Activated CD4-positive, alpha-beta T cell treated with anti-CD3 and anti-CD28 coated beads for 36 hours (primary cell): ENCODE measurements at places on chromosomes 5 and 9.

DNA sequence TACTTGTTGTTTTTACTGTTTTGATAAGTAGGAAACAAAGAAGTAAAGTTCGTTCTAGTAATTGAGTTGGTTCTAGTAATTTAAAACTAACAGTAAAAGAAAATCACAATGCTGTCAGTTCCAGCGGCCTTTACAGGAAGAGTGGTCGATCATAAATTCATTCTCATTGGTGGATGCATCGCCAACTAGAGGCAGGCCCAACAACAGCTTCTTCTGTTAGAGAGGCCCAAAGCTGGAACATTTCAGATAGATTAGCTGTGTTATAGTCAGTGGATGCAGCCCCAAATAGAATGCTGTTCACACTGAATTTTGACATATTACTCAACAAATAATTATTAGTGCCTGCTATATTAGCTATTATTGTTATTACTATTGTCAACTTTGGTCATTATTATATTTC lies 80.8 kb downstream of the ARRDC3 start:
- no peak for DNase-seq

GRCh38 chr5:32753765-32754164 lies 42.6 kb downstream of the NPR3 start:
- no peak for DNase-seq

DNA sequence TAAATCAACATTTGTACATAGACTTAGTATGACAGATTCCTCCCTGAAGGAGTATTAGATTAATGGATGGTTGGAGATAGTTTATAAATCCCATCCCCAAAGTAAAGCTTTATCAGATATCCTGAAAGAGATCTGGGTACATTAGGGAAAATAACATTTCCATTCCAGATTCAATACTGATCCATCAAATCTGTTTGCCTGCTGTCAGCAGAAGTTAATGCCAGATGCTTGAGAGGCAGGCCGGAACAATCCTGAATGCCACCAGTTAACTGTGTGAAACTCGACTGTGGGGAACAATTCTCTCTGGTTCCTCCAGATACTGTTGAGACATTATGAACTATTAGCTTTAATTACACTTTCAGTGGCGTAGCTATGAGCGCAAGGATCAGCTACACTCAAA lies 1166.8 kb downstream of the MAT2B start:
- DNase-seq, result no peak

DNA sequence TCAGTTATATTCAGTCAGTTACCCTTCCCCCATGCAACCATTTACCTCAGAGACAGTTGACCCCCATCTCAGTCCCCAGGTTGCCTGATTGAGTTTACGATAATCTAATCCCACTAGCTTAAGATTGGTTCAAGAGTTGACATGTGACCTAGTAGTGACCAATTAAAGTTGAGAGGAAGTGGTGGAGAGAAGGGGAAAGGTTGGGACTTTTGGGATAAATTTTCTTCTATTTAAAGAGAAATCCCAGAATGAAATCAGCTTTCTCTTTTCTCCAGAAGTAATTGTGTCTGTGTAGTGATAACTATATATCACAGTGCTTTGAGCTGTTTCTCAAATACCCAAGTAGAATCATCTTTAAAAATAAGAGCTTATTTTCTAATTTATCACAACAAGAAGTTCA lies 396.7 kb upstream of the CLINT1 start:
- no peak for DNase-seq

DNA sequence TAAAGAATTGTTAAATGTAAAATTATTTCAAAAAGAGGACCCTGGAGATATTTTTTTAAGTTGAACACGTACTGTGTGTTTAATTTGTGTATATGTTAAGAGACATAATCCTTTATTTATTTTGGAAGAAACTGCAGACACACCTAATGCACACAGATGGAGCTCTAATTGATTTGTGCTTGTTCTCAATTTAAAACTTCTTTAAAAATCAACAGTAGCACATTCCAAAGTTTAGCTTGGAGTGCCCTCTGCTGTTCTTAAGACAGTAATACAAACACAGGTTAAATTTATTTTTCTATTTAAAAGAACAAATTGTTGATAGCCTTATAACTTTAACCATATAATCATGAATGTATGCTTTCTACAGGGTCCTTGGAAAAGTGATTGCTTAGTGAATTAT lies 277.6 kb upstream of the ADAMTS16 start:
- no peak for DNase-seq

DNA sequence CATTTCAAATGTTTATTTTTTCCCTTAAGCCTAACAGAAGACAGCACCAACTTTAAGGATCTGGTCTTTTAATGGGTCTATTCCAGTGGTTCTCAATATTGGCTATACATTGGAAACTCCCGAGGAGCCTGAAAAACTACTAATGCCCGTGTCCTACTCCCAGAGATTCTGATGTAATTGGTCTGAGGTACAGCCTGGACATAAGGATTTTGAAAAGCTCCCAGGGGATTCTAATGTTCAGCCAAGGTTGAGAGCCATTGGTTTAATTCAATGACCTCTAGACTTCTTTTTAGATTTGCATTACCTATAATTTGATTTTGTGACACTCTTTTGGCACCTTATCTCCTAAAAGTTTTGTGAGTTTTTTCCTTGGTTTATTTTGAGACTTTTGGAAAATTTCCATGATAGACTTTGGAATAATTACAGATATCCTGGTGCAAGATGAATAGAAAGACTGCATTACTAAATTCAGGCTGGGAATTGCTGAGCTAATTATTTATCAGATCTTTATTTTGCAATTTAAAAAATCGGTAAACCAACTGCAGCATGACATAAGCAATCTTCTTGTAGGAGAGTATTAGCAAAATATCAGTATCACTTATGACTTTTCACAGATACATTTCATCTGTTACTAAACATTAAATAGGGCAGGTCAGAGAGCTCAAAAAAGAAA lies 91.5 kb upstream of the ELL2 start:
- no peak for DNase-seq

- no peak for DNase-seq
These were observed 112.3 kb downstream of the PCSK1 start for GRCh38 chr5:96320797-96321196.

GRCh38 chr5:180717989-180718388 lies 21.9 kb downstream of the OR2Y1 start:
- no peak for DNase-seq

- DNase-seq, result no peak
These were observed 194.3 kb downstream of the TTLL11 start for GRCh38 chr9:121898856-121899255.

GRCh38 chr5:58407042-58407719 lies 52.7 kb downstream of the PLK2 start:
- DNase-seq, result no peak

GRCh38 chr9:88437210-88438146 lies 49.2 kb downstream of the SPIN1 start:
- no peak for DNase-seq

DNA sequence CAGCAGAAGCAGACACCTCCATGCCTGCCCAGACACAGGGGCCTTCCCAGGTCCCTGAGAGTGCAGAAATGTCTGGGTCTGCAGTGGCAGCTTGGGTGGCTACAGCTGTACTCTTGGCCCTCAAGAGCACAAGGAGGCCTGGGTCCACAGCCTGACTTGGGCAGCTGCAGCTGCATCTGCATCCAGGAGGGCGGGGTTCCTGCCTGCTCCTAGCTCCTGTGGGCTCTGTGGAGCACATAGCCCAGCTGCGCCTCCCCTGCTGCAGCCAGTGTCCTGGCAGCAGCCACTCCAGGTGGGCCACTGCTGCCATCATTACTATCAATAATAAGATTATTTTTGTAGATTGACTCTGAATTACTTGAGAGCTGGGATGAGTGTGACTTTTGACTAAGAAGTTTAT lies 162.0 kb upstream of the PTCH1 start:
- no peak for DNase-seq

GRCh38 chr9:37617161-37617560 lies 24.8 kb upstream of the TOMM5 start:
- no peak for DNase-seq

DNA sequence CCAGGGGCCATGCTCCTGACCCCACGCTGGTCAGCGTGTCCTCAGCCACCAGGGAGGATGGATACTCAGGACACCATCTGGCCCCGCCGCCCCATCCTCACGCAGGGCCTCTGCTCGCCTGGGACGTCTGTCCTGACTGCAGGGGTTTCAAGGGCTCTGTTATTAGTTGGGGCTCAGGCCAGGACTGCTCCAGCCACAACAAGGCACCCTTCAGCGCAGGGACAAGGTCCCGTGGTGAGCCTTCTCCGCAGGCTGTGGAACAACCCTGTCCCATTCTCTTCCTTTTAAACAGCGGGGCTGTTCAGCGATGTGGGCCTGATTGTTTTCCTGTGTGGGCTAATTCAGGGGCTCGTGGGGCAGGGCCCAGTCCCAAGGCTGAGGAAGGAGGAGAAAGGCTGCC lies 61.6 kb downstream of the SEMA4D start:
- no peak for DNase-seq

- DNase-seq, result no peak
These were observed 102.3 kb downstream of the GDA start for GRCh38 chr9:72251589-72251988.

DNA sequence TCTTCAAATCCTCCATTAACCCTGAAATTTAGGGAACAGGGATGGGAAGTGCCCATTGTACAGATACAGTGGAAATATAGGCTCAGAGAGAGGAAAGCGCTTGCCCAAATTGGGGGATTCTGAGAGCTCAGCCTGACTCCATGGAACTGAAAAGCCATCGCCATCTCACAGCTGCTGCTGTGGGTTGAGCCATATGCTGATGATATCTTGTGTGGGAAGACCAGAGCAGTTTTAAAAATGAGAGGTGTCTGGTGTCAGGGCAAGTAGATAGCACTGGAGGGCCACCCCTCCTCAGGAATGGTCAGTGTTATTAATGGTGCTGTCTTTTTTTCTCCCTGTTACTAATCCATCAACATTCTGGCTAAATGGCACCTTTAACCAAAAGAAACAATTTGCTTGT lies 50.9 kb upstream of the C5orf58 start:
- DNase-seq, result no peak

GRCh38 chr5:43663916-43664315 lies 60.9 kb downstream of the NNT start:
- no peak for DNase-seq

- no peak for DNase-seq
These were observed 1.9 kb downstream of the HDAC3 start for GRCh38 chr5:141634720-141635119.

DNA sequence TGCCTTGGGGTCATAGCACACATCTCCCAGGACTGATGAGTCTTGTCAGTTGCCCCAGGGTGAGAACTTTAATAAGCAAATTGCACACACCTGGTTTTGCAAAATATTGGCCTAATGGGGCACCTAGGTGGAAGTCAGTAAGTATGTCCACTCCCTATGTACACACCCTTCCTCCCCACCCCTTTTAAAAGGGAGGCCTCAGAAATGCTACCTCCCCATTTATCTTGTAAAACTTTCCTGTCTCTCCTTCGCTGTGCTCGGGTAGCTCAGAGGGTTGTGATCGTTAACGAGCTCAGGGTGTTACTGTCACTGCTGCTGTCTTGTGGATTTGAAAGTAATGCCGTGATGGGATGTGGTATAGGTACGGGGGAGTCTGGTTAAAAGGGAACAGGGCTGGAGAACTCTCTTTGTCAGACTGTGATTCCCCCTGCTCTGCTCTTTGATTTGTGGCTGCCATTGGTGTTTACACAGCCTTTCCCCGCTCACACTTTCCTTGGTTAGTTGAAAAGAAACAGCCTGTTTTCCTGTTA lies 26.2 kb downstream of the ZNF462 start:
- no peak for DNase-seq

DNA sequence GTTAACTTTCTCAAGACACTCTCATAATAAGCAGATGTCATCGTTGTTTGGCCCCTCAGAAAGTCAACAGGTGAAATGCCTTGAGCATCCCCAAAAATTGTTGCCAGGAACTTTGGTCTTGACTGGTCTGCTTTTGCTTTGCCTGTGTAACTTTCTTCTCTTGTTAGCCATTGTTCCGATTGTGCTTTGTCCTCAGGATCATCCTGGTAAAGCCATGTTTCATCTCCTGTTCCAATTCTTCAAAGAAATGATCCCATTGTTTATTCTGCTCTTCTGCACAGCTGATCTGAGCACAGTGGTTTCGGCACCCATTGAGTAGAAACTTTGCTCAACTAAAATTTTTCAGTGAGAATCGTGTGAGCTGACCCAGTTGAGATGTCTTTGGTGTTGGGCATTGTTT lies 8.1 kb upstream of the ZBED3 start:
- no peak for DNase-seq

GRCh38 chr5:31107091-31107518 lies 86.4 kb upstream of the CDH6 start:
- DNase-seq, result no peak

GRCh38 chr9:109331353-109331752 lies 10.5 kb upstream of the EPB41L4B start:
- DNase-seq, result no peak

- DNase-seq, result no peak
These were observed 388.5 kb upstream of the CTNND2 start for GRCh38 chr5:12292610-12293204.

DNA sequence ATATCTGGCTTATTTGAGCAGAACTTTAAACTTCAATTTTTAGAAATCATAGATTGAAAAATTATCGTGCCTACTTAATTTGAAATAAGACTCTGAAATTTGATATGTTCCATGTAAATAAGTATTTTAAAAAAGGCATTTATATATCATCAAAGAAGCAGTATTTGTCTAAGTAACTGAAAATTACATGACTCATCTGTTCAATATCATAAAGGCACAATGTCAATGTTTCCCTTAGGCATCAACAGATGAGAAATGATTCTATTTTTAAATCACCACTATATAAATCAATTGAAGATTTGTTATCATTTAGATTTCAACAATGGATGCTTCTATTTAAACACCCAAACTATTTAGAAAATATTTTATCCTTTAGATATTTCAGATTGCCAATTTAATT lies 142.9 kb upstream of the POU5F2 start:
- DNase-seq, result no peak

- DNase-seq, result no peak
These were observed 197.9 kb upstream of the NR3C1 start for GRCh38 chr5:143601357-143601756.

GRCh38 chr5:109164001-109164400 lies 245.8 kb downstream of the PJA2 start:
- no peak for DNase-seq

GRCh38 chr5:98292496-98292895 lies 481.0 kb upstream of the RGMB start:
- no peak for DNase-seq

DNA sequence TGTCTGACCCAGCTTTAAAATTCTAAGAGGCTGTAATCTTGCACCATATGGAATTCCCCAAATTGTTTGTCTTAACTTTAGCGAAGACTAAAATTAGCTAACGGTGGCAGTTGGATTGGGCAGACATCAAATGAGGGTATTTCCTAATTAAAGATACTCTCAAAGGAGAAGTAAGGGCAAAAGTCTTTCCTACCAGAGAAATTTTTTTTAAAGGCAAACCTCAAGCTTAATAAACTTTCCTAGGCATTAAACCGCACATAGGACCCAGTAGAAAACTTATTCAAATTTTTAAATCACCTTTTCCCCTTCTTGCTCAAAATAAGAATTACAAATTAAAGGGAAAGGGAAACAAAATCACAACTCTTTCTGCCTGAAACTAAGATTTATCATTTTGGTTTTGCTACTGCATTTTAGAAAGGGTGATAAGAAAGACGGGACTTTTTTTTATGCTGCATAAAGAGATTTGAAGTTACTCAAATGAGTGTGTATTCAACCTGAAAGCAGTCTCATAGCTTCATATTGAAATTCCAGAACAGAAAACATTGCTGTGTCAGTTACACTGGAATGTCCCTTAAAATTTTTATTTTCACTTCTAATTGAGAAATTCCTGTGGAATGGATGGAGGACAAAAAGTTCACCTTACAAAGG lies 189.1 kb upstream of the PTGER4 start:
- DNase-seq, result no peak
